ENCODE measurements at places on chromosomes 11 and 22.

- no peak for DNase-seq
Measured at GRCh38 chr11:33064033-33064825, 24.9 kb downstream of the TCP11L1 start.

GRCh38 chr22:43974028-43974545 lies 18.8 kb downstream of the SAMM50 start:
- no peak for DNase-seq

GRCh38 chr11:118145285-118146227 lies 7.1 kb downstream of the SCN4B start:
- peak; percentile 81 for DNase-seq

DNA sequence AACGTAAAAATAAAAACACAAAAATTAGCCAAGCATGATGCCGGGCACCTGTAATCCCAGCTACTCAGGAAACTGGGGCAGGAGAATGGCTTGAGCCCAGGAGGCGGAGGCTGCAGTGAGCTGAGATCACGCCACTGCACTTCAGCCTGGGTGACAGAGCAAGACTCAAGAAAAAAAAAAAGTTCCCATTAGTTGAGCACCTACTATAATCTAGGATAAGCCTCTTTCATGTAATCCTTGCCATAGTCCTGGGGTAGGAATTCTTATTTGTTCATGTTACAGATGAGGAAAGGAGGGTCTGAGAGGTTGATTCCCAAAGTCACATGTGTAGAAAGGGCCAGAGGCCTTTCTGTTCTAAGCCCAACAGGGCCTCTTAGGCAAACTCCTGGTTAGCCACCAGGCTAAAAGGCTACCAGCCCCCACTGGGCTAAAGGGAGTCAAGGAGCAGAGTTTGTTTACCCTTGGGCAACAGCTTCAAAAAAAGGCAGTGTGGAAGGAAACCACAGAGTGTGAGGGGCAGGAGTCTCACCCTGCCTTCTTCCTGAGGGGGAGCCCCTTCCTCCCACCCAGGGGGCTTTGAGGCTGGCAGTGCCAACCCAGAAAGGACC lies 21.6 kb upstream of the CSNK1E start:
- DNase-seq: peak; percentile 33

DNA sequence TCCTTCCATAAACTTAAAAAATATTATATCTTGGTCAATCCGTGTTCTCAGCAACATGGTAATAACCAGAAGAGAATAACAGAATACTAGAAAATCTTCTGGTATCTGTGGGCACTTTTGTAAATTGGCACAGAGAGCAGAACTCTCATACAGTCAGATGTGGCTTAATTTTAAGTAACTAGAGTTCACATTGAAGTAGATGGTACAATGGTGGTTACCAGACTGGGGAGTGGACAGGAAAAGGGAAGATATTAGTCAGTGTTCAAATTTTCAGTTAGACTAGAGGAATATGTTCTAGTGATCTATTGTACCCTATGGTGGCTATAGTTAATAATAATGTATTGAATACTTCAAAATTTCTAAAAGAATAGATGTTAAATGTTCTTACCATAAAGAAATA lies 6.9 kb downstream of the OR52H1 start:
- DNase-seq: no peak

DNA sequence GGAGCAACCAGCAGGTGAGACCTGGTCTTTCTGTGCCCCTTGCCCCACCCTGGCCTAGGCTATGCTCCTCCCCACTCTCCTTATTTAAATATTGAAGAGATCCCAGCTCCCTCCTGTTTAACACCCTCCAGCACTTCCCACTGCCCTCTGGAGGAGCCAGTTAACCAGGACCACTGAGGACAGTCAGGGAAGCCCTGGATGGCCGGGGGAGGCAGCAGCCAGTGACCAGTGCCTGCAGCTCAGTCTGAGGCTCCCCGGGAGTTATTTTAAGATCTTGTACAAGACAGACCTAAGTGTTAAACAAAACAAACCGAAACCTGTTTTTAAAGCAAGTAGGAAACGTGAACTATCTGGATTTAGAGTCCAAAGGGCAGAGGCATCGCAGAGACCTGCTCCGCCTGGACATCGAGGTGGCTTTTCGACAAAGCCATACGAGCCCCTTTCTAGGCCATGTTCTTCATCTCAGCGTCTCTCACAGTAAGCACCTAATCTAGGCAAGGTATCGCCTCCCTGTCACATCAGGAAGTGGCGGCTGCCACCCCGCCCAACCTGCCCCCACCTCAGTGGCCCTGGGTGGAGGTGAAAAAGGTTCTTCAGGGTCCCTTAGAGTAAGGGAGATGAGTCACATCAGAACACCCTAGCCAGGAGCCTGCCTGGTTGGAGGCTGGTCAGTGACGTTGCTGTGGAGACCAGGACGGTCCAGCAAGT lies 35.2 kb downstream of the TRMU start:
- no peak for DNase-seq

- DNase-seq: no peak
Measured at GRCh38 chr11:15726893-15727519, 612.3 kb downstream of the INSC start.

- no peak for DNase-seq
Measured at GRCh38 chr11:75330291-75330690, 21.2 kb downstream of the ARRB1 start.

DNA sequence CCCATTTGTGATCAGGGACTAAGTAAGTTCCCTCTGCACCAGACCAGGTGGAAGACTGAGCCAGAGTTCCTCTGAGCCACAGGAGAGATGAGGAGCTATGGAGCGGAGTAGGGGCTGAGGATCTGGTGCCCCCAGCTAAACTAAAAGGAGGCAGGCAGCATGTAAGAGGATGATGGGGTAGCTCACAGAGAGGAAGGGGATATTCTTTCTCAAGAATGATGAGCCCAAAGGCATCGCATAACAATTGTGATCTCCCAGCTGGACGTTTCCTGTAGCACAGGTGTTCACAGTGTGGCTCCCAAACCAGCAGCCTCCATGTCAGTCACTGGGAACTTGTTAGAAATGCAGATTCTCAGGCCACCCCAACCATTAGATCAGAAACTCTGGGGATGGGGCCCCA lies 24.4 kb downstream of the ADAMTS8 start:
- DNase-seq: no peak

- DNase-seq: no peak
Measured at GRCh38 chr11:96203567-96204365, 139.2 kb downstream of the MAML2 start.

DNA sequence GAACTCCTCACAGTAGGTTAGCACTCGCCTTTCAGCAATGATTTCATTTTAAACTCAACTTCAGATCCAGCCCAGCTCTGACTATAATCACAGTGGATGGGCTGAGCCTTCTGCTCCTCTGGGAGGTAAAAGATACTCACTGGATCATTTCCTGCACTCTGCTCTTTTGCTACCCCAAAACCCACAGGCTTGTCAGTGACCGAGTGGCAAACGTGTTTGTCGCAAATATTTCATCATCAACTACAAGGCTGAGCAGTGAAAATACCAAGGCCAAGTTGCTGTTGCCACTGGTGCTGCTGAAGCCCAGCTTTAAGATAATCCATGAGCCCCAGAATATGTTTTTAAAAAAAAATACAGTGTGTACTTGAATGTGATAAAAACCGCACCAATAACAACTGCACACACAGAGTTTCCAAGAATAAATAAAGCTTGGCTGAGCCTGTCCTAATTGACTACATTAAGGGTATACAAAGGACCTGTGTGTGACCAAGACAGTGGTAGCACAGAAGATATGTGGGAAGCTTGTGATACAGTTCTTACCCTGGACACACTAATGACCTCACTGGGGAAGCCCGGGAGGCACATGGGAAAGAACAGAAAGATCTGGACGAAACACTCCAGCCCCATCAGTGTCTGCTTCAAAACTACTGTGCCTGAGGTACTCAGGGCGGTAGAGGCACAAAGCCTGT lies 41.3 kb downstream of the ABTB2 start:
- no peak for DNase-seq

GRCh38 chr11:11622772-11623171 lies 967 bp upstream of the GALNT18 start:
- no peak for DNase-seq

DNA sequence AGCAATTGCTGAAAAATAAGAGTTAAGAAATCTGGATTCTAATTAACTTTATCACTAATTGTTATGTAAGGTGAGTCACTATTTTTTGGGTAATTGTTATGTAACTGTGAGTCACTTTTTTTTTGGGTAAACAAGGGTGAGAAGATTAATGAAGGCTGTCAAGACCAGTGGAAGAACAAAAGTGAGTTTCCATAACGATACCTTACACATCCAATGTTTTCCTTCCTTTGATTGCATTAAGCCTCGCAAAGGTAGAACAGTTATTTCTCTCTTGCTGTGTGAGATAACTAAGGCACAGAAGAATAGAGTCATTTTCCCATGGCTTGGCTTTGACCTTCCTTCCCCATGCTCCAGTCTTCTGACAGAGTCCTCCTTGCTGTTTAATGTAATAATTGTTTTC lies 374.7 kb downstream of the DDX10 start:
- no peak for DNase-seq

DNA sequence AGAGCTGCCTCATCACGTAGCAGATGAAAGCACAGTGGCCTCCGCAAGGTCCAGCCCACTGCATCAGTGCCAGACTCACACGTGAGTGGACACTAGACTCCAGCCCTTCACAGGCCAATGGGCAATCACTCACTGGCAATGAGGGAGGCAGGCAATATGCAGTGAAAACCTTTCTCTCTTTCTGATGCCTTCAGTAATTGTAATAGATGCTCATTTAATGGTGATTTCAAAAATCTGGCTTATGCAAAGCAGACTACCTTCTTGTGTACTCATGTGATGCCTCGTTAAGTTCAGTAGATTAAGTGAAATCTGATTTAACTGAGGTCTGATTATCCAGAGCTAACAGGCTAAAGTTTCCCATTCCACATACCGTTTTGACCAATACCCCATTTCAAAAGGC lies 546.9 kb downstream of the MIAT start:
- DNase-seq: no peak

DNA sequence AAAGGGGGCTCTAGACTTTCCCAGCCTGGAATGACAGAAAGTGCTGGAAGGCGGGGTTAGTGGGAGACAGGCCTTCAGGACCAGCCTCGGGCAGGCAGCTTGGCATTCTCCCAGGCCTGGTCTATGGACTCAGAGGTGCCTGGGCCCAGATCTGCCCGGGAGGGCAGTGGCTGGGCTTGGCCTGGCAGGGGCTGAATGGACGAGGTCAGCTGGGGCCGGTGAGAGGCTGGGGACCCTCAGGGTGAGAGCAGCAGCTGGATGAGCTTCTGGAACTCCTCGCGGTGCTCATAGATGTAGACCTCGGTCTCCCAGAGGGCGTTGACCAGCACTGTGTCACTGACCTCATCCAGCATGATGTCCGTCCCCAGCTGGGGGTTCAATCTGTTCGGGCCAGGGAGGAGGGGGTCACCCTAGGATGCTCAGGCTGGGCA lies 1.5 kb upstream of the BAIAP2L2 start:
- no peak for DNase-seq

GRCh38 chr11:117551761-117552343 lies 224.2 kb downstream of the CEP164 start:
- DNase-seq: no peak

- no peak for DNase-seq
Measured at GRCh38 chr22:43529934-43530333, 118.1 kb downstream of the MPPED1 start.

- DNase-seq: peak; percentile 46
Measured at GRCh38 chr11:8031248-8032115, 44.3 kb downstream of the EIF3F start.

DNA sequence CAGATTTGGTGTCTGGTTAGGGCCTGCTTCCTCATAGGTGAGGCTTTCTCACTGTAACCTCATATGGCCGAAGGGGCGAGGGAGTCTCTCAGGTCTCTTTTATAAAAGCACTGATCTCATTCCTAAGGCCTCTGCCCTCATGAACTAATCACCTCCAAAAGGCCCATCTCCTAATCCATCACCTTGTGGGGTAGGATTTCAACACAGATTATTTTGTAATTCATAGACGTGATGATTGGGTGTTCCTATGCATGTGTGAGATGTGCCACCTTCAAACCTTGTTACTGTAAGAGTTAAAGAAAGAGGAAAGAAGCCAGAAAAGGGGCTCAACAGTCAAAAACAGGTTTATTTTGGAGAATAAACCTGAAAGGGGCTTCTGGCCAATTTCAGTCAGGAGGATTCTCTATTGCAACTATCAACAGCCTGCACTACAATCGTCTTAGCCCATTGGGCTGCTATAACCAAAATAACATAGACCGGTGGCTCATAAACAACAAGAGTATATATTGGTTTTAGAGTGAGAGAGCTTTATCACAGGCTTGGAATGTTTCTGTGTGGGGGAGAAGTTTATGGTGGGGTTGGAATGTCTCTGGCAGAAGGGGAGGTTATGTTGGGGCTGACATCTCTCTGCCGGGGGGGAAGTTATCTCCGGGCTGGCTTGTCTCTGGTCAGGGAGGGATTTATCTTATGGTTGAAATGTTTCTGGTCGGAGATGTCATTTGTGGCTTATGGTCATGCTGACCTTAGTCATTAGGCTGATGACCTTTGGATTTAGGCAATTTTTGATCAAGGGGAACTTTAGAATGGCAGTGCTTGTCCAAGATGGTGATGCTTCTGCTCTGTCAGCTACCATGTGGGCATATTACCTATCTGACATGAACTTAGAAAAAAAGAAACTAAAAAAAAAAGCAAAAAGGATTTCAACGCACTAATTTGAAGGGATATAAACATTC lies 35.1 kb downstream of the CSF2RB start:
- DNase-seq: no peak

DNA sequence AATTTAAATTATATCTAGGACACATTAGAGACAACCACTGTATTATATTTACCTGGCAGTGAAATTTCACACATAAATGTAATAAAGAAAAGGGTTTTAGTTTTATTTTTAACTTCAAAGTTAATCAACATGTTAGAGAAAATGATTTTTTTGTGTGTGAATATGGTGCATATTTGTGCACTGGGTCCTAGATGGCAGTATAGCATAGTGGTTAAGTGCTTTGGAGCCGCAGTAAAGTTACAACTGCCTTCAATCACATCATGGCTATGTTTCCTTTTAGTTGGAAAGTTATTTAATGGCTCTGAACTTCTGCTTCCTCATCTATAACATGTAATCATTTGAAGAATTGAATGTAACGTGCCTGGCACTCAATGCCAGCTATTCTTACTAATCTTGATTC lies 108.9 kb upstream of the DDI1 start:
- no peak for DNase-seq

DNA sequence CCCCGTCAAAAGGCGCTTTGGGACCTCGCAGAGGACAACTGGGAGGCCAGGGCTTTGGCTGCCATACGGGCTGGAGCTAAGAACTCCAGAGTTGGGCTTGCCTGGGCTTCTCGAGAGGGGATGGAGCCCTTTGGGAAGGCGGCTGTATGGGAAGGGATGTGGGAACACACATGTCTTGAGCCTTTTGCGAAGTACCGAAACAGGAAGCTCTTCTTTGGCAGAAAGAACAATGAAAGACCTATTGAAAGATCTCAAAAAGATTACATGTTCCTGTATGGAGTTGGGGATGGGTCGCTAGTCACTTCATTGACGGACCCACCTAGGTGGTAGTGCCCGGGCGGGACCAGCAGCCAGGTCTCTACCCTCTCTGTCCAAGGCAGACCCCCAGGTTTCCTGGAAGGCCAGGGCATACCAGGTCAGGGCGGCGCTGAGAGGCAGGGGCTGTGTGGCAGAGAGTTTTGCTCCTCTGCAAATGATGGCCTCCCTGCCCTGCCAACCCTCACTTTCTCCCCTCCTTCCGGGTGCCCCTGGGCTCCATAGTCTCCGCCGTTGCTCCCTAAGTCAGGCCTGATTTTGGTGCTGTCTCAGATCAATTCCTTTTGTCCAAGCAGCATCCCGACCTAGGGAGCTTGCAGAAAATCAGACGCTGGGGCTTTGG lies 1.0 kb downstream of the ST14 start:
- no peak for DNase-seq

Data from ascending aorta (tissue), 2 donors.